HFF-Myc (cell line): ENCODE measurements at places on chromosomes 7 and 10.

DNA sequence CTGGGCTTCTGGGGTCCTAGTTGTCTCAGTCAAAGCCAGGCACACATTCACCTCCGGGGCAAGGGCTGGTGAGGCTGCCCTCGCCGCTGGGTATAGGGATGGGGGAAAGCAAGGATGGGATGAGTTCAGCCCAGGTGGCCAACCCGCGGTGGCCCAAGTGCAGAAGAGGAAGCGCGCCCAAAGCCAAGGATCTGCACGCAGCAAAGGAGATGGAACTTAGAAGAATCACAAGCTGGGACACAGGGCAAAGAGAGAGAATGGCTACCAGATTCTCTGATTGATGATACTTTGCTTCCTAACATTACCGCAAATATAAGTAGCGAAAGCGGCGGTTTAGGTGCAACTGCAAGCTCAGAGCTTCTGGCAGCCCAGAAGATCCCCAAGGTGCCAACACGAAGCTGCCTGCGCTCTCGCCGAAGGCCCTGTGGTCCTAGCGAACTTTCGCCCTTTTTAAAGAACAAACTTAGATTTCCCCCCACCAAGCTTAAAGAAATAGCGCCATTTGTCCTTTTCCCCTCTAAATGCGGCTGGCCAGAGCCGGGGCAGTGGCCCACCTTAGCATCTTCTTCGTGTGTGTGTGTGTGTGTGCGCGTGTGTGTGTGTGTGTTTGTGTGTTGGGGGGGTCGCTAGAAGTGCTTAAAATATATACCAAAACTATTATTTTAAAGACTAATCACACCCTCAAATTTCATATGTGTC, 927 bp upstream of the MKX start:
- DNase-seq = no peak

GRCh38 chr10:115649217-115649616, 556.1 kb downstream of the ATRNL1 start:
- no peak for DNase-seq

- DNase-seq = no peak
Observed at GRCh38 chr7:122532406-122533269, 166.3 kb downstream of the RNF133 start.

DNA sequence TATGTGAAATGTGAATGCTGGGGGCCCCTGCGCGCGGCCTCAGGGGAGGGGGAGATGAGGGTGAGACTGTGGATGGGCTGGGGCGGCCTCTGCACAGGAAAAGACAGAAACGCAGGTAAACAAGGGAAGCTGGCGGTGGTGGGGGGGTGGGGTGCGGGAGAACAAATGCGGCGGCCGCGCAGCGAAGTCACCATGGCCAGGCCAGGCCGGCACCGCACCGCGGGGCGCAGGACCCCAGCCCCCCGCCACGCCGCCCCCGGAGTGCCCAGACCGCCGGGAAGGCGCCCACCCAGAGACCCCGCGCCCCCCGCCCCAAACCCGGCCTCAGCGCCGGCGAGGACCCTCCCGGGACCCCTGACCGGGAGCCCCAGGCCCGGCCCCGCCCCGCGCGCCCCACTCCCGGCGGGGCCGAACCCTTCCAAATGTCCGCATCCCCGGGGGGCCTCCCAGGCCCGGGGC, 14.5 kb upstream of the DNAAF5 start:
- DNase-seq = no peak

GRCh38 chr10:50739618-50740292, at the start of gene ASAH2B:
TSS of gene ASAH2B (plus strand) at chr10:50739936. CDS start at chr10:50745131, 5,195 bp downstream.
- DNase-seq = peak; percentile 48

DNA sequence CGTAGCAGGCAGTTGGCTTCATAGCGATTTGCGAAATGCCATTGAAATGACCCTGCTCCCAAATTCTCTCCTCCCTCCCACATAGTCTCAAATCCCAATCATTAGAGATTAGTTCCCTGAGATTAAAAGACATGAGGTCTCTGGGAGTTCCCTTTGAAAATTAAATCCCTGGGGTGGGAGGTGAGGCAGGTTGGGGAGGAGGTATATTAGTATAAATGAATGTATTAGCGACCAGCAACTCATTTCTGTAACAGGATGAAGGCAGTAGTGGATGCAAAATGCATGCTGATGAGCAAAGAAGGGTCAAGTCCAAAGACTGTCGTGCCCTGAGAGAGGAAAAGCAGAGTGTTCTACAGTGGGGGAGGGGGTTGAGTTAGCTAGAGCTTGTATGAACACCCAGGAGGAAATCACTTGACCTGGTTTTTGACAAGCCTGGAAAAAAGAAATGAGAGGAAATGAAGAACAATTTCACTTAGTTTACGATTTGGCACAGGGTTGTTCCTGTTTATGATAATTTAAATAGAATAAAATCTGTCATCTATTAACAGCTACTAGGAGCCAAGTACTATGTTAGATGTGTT, 79.6 kb upstream of the MTPN start:
- DNase-seq = no peak

DNA sequence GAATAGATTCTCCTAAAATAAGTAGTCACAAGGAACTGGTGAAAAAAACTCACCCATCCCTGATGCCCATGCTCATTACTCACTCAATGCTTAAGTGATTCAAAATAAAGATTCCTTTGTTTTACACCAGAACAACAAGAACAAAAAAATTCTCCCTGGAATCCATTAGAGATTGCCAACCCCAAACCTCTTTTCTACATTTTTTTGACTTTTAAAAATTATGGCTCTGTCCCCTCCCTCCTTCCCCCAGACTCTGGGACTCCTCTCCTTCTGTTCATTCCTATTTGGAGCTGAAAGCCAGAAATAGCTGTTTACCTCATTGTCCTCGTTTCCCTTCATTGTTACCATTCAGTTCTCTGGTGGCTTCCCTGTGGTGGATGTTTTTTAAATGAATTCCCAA, 63.2 kb upstream of the FHIP2A start:
- no peak for DNase-seq

DNA sequence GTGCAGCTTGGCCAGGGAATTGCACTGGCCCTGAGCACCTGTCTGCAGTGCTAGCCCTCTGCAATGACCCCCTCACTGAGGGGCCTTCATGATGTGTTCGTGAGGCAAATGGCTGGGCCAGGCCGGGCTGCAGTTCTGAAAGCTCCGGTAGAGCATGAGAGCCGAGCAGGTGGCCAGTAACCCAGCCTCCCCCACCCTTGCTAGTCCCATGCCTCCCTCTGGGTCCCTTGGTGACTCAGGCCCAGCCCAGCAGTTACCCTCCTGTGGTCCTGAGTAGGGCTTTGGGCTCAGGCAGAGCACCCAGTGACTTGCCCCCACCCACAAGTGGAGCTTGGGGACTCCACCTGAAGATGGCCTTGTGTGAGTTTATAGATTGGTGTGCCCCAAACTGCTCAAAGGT, 16.1 kb upstream of the CSGALNACT2 start:
- DNase-seq = no peak

GRCh38 chr7:121187222-121187621, 141.6 kb upstream of the WNT16 start:
- DNase-seq = no peak

DNA sequence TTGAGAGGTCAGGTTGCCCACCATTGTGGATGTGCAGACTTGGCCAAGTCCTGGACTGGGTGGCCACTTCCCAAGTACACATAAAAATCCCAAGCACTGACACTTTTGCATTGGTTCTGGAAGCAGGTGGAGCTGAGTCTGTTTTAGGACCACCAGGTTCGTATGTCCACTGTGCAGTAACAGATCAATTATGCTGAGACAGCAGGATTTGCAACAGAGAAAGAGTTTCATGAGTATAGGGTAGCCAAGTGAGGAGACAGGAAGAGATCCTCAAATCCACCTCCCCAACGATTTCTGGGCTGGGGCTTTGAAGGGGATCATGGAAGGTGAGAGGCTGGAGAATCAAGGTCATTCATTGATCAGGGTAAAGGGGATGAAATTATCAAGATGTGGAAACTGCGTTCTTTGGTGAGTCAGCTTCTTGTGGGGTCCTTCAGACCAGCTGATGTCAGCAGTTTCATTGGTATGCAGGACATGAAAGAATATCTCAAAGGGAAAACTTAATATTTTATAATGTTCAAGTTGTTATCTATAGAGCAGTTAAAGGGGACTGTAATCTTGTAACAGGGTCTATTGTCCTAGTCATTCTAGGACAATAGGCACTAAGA, 277.7 kb downstream of the GALNT17 start:
- no peak for DNase-seq

- no peak for DNase-seq
Observed at GRCh38 chr7:50983850-50984249, 201.2 kb upstream of the GRB10 start.

- DNase-seq = no peak
Observed at GRCh38 chr7:158815083-158815799, 14.1 kb downstream of the ESYT2 start.

DNA sequence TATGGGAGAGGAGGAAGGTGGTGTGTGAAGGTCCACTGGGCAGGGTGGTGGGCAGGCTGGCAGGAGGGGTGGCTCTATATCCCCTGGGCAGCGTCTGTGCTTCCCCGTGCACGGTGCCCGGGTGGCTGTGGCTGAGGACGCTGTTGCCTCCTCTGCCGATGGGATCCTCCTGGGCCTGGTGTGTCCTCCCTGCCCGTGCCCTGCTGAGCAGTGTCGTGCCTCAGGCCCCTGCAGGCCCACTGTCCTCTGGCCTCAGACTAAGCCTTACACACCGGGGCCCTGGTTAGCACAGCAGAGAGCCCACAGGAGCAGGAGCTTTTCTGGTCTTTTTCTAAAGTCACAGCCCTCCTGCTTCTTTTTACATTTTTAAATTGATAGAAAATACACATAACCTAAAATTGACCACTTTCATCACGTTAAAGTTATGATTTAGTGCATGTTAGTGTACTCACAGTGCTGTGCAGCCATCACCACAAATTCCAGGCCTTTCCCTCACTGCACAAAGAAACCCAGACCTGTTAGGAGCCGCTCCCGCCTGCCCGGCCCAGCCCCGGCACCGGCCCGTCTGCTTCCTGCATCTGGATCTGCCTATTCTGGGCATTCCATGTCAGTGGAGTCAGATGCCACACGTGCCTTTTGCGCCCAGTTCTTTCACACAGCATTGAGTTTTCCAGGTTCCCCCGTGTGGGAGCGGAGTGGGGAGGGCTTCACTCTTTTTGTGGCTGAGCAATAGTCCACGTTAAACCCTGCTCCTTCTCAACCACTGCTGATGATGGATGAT, 19.4 kb downstream of the PFKFB3 start:
- DNase-seq = no peak

GRCh38 chr7:3259711-3260400, 41.2 kb upstream of the SDK1 start:
- DNase-seq = no peak

GRCh38 chr7:154253810-154254209, 201.6 kb downstream of the DPP6 start:
- DNase-seq = no peak

GRCh38 chr7:78279457-78279856, 480.9 kb downstream of the PHTF2 start:
- DNase-seq = no peak

DNA sequence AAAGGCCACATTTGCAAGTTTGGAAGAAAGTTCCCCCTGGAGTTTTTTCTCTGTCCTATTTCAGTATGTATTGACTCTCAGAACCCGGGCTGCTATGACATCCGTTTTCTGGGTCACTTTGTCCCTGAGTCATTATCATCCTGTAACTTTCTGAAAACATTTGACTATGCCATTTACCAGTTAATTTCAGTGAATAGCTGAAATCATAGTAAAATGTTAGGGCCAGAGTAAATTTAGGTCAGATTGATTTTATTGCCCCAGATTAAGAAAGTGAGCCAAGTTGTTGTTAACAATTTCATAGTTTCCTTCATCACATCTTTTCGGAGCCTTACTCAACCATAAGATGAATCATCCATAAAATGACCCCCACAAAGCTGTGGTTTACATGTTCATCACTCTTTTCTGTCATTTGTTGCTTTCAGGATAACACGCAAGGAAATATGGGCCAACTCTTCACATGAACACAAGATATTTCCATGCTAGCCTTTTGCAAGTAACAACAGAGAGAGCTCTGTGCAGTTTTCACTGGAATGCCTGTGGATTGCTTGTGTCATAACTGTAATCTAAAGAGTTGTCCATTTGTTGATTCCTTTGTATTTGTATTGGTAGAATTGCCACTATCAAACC, 3.9 kb upstream of the MACC1 start:
- peak; percentile 40 for DNase-seq

GRCh38 chr7:52021343-52021742, 704.7 kb upstream of the COBL start:
- no peak for DNase-seq

GRCh38 chr10:43931308-43931930, 282.7 kb upstream of the ZNF32 start:
- DNase-seq = no peak

GRCh38 chr10:126468467-126468866, 80.2 kb upstream of the ADAM12 start:
- no peak for DNase-seq

- no peak for DNase-seq
Observed at GRCh38 chr7:123308254-123308951, 108.6 kb upstream of the SLC13A1 start.

DNA sequence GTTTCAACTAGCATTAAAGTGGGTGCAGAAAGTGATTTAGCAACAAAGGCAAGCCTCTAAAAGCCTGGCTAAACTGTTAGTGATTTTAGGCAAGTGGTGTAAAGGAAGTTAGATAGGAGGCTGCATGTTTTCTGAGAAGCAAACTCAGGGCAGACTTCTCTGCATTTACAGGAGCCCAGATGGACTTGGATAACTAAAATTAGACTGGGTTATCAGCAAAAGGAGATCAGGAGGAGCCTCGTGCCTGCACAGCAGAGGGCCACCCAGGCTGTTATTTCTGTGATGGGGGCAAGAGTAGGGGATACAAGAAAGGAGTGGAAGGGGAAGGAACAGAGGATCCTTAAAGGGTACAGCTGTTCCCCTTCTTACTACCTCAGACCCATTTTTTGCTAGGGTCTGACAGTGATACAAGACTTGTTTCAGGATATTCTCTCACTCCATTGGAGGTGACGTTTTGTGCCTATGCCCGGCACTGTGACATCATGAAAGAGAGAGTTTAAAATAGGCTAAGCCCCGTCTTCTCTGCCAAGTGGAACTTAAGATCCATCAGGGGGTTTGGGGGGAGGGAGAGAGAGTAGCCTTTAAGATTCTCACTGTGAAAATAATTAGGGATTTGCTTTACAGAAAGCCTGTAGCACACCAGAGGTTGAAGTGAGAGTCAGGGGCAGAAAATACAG, 49.6 kb upstream of the PDCD4 start:
- no peak for DNase-seq

DNA sequence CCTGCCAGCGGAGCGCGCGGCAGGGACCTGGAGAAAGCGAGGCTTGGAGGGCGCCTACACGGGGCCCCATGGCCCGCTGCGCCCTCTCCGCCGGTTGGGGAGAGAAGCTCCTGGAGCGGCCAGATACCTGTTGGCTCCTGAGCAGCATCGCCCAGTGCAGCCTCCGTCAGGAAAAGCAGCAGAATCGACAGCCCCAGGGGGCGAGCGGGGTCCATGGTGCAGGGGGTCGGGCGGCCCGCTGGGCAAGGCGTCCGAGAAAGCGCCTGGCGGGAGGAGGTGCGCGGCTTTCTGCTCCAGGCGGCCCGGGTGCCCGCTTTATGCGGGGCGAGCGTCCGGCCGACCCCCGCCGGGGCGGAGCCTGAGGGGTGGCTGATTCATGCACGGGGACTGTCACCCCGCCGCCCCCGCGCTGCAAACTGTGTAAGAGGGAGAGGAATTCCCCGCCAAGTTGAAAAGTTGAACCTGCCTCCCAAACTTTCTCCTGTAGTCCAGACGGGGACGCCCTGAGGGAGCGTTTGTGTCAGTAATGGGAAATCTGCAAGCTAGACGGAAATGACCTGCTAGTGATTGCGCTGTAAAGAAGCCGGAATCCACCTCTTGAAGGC, at the start of gene TFPI2:
TSS of gene TFPI2 (minus strand) at position 290 of the 605 bp plus-strand sequence. CDS start at position 215, 75 bp downstream.
- no peak for DNase-seq

GRCh38 chr7:18221377-18222293, 194.0 kb upstream of the PRPS1L1 start:
- DNase-seq = no peak

GRCh38 chr7:29641651-29642050, 78.0 kb downstream of the PRR15 start:
- no peak for DNase-seq
